Stomach (tissue), 19 donors: ENCODE measurements at places on chromosomes 2 and 18. TPM values are rescaled to one million over a fixed set of nuclear protein-coding genes. Genes with fewer than 3 reads are reported as not detected.

Gene TMEM198
- total RNA-seq = not detected

GRCh38 chr2:3253913-3254441 lies 123.6 kb downstream of the EIPR1 start:
- no peak for DNase-seq

Gene BCL11A
- 18.0 TPM for total RNA-seq

Gene IL1F10
- total RNA-seq = not detected

DNA sequence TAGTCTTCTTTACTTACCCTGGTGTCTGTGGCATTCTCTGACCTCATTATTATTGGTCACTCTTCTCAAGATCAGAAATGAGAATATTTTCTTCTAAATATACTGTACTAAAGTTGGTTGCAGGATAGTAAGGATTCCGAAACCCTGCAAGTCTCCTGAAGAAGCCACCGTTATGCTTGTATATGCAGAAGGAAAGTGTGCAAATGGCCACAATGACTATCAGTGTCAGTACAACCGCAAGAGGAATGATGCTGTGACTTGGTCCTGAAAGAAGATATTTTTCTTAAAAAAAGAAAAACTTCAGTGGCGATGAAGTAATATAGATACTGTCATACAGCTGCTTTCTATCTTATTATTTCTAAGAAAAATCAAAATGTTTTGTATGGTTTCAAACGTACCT lies 120.7 kb downstream of the PLA2R1 start:
- no peak for DNase-seq

DNA sequence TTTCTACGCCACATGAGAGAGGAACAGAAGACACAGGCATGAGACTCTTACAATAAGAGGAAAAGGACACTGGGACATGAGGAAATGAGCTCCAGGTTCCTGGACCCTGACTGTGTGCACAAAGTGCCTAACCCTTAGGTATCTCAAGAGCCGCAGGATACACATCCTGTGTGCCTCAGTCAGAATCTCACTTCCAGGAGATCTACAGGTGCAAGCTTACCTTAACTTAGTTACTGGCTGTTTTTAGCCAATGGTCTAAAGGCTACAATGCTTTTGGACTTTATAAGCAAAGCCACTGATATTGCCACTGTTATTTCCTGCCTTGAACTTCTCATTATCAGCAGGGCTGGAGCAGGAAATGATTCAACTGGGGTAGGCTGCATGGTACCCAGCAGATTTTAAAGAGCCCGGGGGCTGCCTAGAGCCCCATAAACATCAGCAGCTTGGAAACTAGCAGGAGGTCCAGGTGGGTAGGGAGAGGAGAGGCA lies 254.4 kb downstream of the ZNF521 start:
- DNase-seq = no peak

DNA sequence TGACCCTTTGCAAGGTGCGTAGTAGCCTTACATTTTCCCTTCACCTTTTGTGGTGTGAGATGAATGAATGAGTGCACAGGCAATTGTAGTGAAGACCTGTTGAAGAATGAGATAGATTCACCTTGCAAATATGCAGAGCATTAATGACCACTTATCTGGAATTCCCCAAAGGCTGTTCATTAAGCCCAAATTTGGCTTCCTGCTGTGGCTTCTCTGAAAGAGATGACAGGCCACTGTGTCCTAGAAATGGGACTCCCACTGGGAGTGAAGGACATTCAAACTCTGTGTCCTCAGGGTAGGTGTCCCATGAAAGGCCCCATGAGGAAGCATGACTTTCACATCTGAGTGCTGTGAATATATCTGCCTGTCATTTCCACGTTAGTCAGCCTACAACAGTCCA lies 1821.8 kb upstream of the PIK3C3 start:
- no peak for DNase-seq

Gene VSNL1
- 1.1 TPM for total RNA-seq

DNA sequence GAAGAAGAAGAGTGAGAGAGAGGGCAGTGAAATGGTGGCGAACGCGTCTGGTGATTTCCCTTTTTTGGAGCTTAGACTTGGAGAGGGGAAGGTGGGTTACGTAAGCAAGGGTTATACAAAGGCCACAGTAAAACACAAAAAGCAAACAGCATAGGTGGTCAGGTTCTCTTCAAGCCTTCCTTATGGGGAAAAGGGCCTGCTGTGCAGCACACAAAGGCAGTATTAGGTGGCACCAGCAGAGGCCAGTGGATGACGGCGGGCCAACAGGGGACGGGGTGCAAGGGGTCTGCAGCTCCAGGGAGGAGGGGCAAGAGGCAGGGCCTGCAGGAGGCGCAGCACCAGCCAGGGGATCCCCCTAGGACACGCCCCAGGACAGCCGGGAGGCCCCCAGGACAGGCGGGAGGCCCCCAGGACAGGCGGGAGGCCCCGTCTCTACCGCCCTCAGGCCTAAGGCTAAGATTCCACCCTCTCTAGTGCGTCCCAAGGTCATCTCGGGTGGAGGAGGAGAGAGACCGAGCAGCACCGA lies 32.6 kb upstream of the NPC1 start:
- DNase-seq = no peak

DNA sequence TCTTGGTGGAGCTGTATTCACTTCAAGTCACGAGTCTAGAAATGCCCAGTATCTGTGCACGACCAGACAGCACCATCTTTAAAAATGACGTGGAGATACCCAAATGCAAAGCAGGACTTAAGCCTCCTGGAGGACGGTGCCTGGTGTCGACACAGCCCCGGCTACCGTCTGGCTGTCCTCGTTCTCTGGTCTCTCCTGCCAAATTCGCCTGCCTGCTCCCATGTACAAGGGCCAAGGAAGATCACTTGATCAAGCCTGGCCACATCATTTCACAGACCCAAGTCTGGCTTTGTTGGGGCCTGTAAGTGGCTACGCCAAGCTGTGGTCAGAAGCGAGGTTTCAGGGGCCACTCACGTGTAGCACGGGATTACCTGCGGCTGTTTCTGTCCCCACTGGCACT lies 9.4 kb downstream of the ODC1 start:
- DNase-seq = no peak

Gene LYG1
- total RNA-seq = 16.4 TPM

DNA sequence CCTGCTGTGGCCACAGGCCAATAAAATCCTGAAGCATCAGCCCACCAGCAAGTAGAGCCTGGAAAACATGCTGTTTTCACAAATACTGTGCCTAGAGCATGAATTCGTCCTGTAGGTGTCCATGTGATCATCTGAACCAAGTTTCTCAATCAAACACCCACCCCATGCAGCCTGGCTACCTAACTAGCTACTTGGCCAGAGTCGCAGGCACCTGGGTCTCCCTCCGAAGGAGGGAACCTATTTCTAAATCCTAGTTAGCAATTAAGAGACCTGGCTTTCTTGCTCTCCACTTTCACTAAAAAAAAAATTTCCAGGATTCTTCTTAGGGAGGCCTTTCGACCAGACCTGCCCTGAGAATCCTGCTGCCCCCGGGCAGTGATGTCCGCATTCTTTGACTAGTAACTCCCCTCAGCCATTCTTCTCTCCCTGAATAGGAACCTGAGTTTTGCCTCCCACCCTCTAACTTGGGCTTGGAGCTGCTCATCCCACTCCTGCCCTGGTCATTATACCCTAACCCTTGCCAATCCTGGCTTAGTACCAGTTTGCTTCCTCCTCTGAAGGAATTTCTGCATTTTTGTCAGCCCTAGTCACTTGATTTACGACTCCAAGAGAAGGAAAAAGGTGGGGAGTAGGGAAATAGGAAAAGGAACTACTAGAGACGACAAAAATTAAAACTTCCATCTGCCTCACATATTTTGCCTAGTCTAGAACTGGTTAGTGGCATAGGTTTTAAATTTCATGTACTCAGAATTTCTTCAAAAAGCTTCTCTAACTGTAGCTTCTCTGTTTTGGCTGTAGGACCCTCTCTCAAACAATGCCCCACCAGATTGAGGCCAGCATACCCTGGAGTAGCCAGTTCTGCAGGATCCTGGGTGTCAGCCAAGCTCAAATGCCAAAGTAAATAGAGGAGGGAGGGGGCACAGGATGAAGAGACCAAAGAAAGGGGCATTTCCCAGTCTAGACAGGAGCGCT lies 25.4 kb upstream of the TANK start:
- peak; percentile 39 for DNase-seq

DNA sequence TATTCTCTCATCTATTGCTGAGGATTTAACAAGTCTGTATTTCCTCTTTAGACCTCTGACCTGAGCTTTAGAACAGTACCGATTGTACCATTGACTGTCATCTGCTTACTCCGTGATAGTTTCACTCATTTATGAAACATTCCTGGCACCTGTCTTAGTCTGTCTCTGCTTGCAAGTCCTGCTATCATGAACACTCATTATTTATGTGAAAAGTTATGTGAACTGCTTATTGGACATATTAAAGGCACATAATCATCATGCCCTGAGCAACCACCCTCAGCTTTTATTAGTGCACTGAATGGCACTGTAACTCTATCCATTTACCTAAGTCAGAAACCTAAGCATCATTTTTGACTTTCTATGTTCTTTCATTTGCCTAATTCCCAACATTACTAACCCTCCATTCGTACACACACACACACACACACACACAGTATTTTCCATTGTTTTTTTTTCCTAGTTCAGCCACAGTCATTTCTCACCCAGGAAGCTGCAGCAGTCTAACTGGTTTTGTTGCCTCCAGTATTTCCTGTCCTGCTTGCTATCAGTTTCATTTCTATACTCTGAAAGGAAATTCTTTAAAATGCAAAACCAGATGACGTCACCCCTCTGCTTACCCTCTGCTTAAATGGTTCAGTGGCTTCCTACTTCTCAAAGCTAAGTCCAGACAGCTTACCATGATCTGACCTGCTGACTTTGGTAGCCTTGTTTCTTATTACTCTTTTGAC lies 146.1 kb downstream of the HAUS1 start:
- DNase-seq = peak; percentile 94

Gene SGPP2
- 18.2 TPM for total RNA-seq

GRCh38 chr18:79200546-79201268 lies 131.5 kb downstream of the ATP9B start:
- DNase-seq = peak; percentile 56

GRCh38 chr2:15588329-15588919 lies 3.2 kb upstream of the DDX1 start:
- DNase-seq = peak; percentile 74

DNA sequence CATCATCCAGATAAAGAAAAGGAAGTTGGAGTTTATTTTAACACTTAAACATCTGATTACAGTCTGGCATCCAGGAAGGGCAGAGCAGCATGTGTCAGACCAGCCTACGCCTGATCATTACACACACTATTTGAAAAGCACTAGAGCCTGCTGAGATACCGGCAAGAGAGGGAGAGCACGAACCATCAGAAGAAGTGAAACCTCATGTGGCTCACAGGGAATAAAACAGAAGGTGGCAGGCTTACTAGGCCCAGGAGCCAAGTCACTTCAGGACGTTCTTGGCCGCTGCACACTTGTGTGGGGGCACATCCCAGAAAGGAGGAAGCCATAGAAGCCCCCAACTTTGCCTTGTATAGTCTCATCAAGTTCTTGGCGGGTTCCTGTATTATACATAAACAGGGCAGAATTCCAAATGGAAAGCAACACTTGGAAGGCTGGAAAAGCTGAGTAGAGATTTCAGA lies 105.5 kb downstream of the UGGT1 start:
- peak; percentile 43 for DNase-seq

DNA sequence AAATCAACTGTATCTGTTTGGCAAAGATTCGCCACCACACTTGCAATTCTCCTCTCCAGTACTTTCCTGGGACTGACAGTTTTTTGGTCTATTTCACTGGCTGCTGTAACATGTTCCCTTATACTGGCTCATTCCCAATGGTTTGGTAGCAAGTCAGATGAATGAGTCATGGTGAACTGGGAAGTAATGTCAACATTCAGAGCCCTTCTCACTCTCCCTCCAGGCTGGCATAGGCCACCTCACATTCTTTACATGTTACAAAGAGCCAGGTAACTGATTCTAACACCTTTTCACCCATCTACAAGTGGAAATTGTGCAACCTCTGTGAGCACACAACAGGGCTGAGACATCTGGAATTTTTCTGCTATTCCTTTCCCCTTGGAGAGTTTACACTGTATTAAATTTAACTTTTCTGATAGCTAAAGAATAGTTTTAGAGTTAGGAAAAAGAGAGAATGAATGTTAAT lies 111.3 kb upstream of the TLK1 start:
- DNase-seq = peak; percentile 43

Gene B3GNT7
- total RNA-seq = 138 TPM

Gene INHBB
- total RNA-seq = not detected

DNA sequence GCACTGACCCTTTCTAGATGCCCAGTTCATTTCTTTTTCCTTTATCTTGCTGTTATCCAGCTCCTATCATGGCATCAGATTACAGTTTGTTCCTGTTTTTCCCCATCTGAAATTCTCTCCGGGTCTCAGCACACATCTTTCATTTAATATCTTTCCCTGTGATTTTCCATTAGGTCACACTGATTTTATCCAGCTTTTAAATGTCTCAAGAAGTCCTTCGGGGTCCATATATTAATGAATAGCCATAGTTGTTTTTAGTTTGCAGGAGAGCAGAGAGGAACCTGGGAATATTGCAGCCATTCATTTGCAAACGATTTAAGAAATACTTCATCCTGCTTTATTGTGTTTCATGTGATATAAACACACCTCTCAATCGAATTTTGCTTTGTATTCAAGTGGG lies 374.2 kb downstream of the TDRD15 start:
- DNase-seq = no peak

Gene LIPG
- 6.2 TPM for total RNA-seq

Gene TWIST2
- total RNA-seq = 58.0 TPM

Gene COBLL1
- 129 TPM for total RNA-seq

GRCh38 chr2:113278073-113278741 lies 514 bp downstream of the PAX8 start:
- no peak for DNase-seq

Gene KIF5C
- 12.5 TPM for total RNA-seq

GRCh38 chr2:50674876-50675275 lies 357.1 kb downstream of the NRXN1 start:
- no peak for DNase-seq

Gene MOCOS
- 4.1 TPM for total RNA-seq

GRCh38 chr18:42196651-42197050 lies 241.6 kb downstream of the PIK3C3 start:
- no peak for DNase-seq

- DNase-seq = no peak
These were observed 26.1 kb downstream of the ITGB1BP1 start for GRCh38 chr2:9397201-9397600.

- no peak for DNase-seq
These were observed 3.7 kb upstream of the PPP3R1 start for GRCh38 chr2:68256093-68256450.

GRCh38 chr2:189082376-189082975 lies 97.1 kb downstream of the COL5A2 start:
- DNase-seq = no peak

DNA sequence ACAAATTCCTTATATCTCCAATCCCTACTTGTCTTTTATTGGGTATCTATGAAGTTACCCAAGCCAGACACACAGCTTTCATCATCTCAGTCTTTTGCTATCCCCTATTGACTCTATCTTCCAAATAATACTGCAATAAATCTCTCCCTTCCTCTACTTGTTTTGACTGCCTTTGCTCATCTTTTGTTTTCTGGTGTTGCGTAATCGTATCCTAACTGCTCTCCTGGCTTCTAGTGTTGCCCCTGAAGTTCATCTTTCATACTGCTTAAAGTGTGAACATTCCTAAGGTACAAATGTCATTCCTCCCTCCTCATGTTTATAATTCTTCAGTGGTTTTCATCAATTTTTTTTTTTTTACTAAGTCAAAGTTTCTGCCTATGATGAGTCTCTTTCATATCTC lies 491.3 kb upstream of the DCC start:
- DNase-seq = no peak

Gene SNTG2
- total RNA-seq = 6.2 TPM

Gene ASB18
- total RNA-seq = not detected

- no peak for DNase-seq
These were observed 85.2 kb downstream of the SLC4A10 start for GRCh38 chr2:161709428-161709827.

Gene GRB14
- total RNA-seq = 3.9 TPM
